Thyroid gland (tissue), 4 donors: ENCODE measurements at places on chromosomes 5 and 9. TPM values are rescaled to one million over a fixed set of nuclear protein-coding genes. Genes with fewer than 3 reads are reported as not detected.

GRCh38 chr9:96020792-96021550, 145.5 kb downstream of the ERCC6L2 start:
- DNase-seq, result peak; percentile 48

GRCh38 chr5:122129306-122129705, at the start of gene ZNF474:
Gene ZNF474 (plus strand): TSS chr5:122129546. CDS start chr5:122151991, 22,445 bp downstream.
- DNase-seq, result peak; percentile 45

GRCh38 chr5:107384256-107384655, 286.5 kb downstream of the EFNA5 start:
- no peak for DNase-seq

GRCh38 chr5:78320401-78320800, 25.9 kb upstream of the AP3B1 start:
- DNase-seq, result no peak

DNA sequence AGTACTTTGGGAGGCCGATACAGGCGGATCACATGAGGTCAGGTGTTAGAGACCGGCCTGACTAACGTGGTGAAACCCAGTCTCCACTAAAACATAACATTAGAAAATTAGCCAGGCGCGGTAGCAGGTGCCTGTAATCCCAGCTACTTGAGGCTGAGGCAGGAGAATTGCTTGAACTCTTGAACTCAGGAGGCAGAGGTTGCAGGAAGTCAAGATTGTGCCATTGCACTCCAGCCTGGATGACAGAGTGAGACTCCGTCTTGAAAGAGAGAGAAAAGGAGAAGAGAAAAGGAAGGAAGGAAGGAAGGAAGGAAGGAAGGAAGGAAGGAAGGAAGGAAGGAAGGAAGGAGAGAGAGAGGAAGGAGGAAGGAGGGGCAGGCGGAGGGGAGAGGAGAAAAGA, 45.1 kb downstream of the MYO10 start:
- DNase-seq, result no peak

DNA sequence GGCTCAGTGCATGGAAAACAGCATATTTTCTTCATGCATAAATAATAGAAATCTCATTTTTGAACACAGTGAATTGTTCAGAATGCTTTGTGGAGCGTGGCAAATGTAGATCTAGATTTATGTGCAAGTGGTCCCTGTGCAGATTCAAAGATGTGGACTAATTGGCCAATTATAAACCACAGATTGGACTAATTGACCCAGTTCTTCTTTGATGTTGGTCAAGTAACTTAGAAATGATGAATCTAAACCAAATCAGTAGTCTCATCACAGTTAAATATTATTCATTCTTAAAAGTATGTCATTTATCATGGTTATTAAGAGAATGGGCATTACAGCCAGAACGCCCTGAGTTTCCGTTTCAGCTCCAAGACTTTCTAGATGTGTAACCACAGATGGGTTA, 11.7 kb upstream of the PDE4D start:
- no peak for DNase-seq

DNA sequence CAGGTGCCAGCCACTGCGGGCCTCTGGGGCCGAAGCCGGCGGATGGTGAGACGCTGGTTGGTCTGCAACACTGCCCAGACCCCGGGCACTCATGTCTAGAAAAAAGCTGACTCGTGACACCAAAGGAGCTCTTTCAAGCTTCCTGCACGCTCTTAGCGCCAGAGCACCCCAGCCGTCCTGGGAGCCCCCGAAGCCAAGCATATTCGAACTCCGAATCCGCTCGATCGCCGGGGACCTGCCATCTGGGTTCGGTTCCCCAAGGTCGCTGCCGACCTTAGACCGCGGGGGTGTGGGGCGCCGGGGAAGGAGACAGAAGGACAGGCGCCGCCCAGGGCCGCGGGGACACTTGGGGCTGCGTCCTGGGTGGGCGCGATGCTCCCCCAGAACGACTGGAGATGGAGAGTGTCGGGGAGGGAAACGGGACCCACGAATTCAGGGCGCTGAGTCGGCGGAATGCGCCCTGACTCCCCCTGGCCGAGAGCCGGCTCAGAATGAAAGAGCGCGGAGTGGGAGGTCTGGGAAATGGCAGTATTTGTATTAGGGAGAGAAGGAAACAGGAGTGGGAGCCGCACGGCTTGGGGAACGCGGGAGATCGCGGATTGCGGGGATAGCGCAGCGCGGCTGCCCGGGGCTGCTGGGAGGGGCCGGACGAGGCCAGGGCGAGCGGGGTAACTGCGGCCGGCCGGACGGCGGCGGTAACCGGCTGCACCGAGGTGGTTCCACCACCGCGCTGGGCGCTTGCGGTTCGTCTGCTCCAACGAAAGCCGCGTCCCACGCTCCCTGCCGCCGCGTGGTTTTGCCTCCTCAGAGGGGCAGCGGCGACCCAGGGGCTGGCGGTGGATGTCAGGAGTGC, 20.1 kb upstream of the MARCHF6 start:
- DNase-seq, result peak; percentile 51

- no peak for DNase-seq
These were observed 40.0 kb upstream of the SMC5 start for GRCh38 chr9:70218767-70219166.

- no peak for DNase-seq
These were observed 104.7 kb upstream of the ISL1 start for GRCh38 chr5:51278539-51278938.

DNA sequence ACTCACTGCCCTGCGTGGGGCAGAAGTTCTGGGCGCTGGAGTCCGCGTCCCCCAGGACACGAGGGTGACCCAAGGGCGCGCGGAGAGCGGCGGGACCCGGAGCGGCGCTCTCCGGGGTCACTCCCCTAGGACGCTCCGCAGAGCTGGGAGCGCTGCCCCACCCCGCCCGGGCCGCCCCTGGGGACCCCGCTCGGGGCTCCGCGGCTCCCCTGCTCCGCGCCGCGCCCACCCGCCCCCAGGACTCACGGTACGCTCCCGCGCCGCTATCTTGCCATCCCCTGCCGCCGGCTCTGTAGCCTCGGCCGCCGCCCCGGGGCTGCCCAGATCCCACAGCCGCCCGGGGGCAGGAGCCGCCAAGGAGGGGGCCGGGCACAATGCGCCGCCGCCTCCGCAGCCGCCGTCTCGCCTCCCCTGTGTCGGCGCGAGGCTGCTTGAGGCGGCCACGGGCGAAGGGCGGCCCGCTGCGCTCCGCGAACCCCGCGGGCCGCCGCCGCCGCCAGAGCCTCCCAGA, 303 bp downstream of the LIFR start:
- peak; percentile 39 for DNase-seq

The MSX2 gene
- 0.29 TPM for total RNA-seq

The PCDHGB1 gene
- 3.9 TPM for total RNA-seq

The RNF183 gene
- total RNA-seq, result not detected

The ARID3C gene
- not detected for total RNA-seq

The SHROOM1 gene
- 21.4 TPM for total RNA-seq

The IARS1 gene
- total RNA-seq, result 317 TPM

The SQSTM1 gene
- total RNA-seq, result 995 TPM

The SLC25A46 gene
- 64.1 TPM for total RNA-seq
